Upper lobe of right lung (tissue), 1 donor: ENCODE measurements at places on chromosomes 3 and 15. TPM values are rescaled to one million over a fixed set of nuclear protein-coding genes. Genes with fewer than 3 reads are reported as not detected.

DNA sequence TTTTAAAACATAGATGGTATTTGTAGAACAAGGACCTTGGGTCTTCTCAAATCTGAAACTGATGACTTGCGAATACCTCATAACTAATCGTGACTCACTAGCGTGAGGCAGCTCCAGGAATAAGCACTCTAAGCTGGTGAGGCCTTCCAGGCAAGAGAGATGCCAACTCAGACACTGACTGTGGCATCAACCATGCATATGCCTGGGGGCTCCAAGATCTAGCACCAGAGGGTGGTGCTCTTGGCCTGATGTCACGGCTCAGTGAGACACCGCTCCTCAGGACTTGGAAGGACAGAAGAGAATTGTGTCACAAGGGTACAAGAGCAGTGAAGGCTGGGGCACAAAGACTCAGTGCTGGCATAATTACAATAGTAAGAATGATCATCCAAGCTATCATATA lies 125.0 kb upstream of the TRIM42 start:
- no peaks in the 10 kb centered on the region for H3K4me1 ChIP-seq
- H3K27me3 ChIP-seq, result no peaks in the 10 kb centered on the region
- H3K27ac ChIP-seq, result no peak overlapping the region
- H3K4me3 ChIP-seq, result no peak overlapping the region
- H3K36me3 ChIP-seq, result no peaks in the 10 kb centered on the region
- DNase-seq, result no peak

- H3K4me1 ChIP-seq, result no peaks in the 10 kb centered on the region
- no peak overlapping the region for H3K27ac ChIP-seq
- no peaks in the 10 kb centered on the region for H3K36me3 ChIP-seq
Observed at GRCh38 chr15:53559364-53560277, 199.8 kb downstream of the WDR72 start.

DNA sequence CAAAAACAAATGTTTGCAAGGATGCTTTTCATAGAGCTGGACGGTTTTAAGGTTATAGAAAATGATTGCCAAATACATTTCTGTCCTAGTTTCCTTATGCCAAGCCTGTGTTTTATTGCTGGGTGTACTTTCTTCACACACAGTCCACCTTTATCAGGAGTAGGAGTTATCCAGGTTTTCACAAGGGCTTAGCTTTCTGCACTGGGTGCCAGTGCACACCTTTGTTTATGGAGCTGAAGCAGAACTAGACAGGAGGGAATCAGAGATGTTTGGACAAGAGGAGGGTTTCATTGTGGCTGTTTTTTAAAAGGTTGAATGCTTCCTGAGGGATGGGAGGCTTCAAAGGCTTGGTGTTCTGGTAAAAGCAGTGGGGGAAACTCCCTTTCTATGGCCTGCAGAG lies 29.5 kb upstream of the FAM3D start:
- H3K27ac ChIP-seq, result no peak overlapping the region
- no peaks in the 10 kb centered on the region for H3K27me3 ChIP-seq
- H3K4me3 ChIP-seq, result no peak overlapping the region
- DNase-seq, result no peak

DNA sequence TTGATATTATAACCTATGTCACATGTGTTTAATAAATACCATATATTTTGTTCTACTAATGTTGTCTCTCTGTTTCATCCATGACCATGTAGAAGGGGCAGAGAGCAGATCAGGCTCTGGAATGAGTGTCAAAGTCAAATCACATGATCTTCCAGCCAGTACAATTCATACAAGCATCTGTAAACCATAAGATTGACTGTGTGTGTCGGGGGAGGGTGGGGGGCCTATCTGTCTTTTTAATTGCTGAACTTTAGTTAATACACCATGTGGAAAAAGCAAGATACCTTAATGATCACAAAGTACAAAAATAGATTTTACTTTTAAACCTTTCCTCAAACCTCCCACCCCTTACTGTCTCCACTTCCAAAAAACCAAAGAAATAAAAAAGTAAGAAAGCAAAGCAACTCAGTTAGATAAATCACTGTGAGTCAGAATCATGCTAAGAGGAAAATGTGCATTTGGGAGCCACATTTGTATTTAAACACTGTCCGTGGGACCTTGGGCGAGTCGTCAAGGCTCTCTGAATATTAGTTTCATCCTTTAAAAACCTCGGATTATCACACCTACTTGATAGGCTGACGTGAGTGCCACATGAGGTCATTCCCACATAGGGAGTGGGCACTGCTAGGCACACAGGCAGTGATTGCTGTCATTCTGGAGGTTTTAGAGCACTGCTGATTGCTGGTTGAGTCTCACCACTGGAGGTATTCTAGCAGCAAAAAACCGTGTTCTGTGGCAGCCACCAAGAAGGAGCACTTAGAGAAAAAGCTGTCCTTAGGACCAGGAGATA lies 21.0 kb upstream of the POLR2M start:
- no peaks in the 10 kb centered on the region for H3K27me3 ChIP-seq
- H3K36me3 ChIP-seq, result no peaks in the 10 kb centered on the region
- H3K27ac ChIP-seq, result no peak overlapping the region
- no peak for DNase-seq
- H3K4me3 ChIP-seq, result no peak overlapping the region
- no peaks in the 10 kb centered on the region for H3K4me1 ChIP-seq

RBP2 gene
- total RNA-seq, result 2.1 TPM

- H3K27me3 ChIP-seq, result no peaks in the 10 kb centered on the region
- no peak overlapping the region for H3K27ac ChIP-seq
- no peaks in the 10 kb centered on the region for H3K4me1 ChIP-seq
- DNase-seq, result no peak
- no peak overlapping the region for H3K4me3 ChIP-seq
- H3K36me3 ChIP-seq, result no peaks in the 10 kb centered on the region
Observed at GRCh38 chr3:150494411-150494977, 51.8 kb downstream of the SERP1 start.

- no peak overlapping the region for H3K27ac ChIP-seq
- H3K4me1 ChIP-seq, result peaks cover 47% of the 10 kb centered on the region
- H3K4me3 ChIP-seq, result no peak overlapping the region
- no peak for DNase-seq
- no peaks in the 10 kb centered on the region for H3K27me3 ChIP-seq
Observed at GRCh38 chr3:72439321-72440183, 408.7 kb downstream of the SHQ1 start.

DNA sequence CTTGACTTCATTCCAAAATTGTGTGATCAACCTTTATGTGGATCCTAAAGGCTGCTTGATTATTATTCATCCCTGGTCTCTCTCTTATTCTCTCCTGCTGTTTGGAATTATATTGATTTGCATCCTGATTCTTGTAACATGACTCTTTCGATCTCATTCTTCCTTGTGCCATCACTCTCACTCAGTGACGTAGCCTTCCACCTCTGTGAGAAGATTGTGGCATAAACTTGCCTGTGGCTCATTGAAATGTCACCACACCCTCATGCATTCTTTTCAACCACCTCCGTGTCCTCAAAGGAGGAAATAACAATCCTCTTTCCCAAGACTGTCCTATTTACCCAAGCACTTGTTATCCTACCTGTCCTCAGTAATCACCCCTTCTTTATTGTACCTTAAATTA lies 41.3 kb upstream of the GCNT3 start:
- no peak for DNase-seq
- H3K4me3 ChIP-seq, result no peak overlapping the region
- H3K27me3 ChIP-seq, result no peaks in the 10 kb centered on the region
- no peaks in the 10 kb centered on the region for H3K4me1 ChIP-seq
- no peaks in the 10 kb centered on the region for H3K36me3 ChIP-seq

DNA sequence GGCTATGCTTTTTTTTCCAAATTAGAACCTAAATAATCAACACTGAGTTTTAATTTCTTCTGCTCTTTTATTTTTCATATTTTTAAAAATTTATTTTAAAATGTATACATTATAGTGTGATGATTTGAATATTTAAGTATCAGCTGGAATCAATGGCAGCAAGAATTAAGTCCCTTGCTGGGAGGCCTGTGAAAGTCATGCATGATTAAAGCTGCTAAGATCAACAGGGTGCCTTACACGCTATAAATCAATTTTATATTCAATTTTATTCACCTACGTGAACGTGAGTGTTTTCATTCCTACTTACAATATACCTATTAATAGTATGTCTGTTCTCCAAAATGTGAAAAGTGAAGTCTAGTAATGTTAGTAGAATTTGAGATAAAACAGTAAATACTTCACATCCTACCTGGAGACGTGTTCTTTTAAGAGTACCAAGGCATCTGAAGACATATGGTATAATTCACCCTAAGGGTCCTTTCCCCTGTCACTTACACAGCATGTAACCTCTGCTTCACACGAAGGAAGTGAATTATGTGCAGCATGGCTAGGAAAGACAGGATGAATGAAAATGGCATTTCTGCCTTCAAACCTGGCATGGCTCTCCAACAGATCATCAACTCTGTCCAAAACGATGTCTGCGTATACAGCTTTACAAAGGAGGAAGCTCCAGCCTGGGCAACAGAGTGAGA lies 640.4 kb upstream of the ROBO1 start:
- H3K27me3 ChIP-seq, result no peaks in the 10 kb centered on the region
- H3K27ac ChIP-seq, result no peak overlapping the region
- H3K4me3 ChIP-seq, result no peak overlapping the region
- DNase-seq, result no peak
- H3K36me3 ChIP-seq, result no peaks in the 10 kb centered on the region
- no peaks in the 10 kb centered on the region for H3K4me1 ChIP-seq

- no peaks in the 10 kb centered on the region for H3K36me3 ChIP-seq
- H3K27me3 ChIP-seq, result no peaks in the 10 kb centered on the region
- H3K4me1 ChIP-seq, result no peaks in the 10 kb centered on the region
- DNase-seq, result no peak
- no peak overlapping the region for H3K4me3 ChIP-seq
- no peak overlapping the region for H3K27ac ChIP-seq
Observed at GRCh38 chr3:198032039-198032936, 72.3 kb downstream of the LMLN start.

NLGN1 gene
- 3.3 TPM for total RNA-seq

- no peak for DNase-seq
- peaks cover 14% of the 10 kb centered on the region for H3K4me1 ChIP-seq
- H3K27me3 ChIP-seq, result peaks cover 70% of the 10 kb centered on the region
- no peaks in the 10 kb centered on the region for H3K36me3 ChIP-seq
- H3K4me3 ChIP-seq, result peak overlapping the region; percentile 27
- no peak overlapping the region for H3K27ac ChIP-seq
Observed at GRCh38 chr3:71784201-71784913, 591 bp downstream of the PROK2 start.

DNA sequence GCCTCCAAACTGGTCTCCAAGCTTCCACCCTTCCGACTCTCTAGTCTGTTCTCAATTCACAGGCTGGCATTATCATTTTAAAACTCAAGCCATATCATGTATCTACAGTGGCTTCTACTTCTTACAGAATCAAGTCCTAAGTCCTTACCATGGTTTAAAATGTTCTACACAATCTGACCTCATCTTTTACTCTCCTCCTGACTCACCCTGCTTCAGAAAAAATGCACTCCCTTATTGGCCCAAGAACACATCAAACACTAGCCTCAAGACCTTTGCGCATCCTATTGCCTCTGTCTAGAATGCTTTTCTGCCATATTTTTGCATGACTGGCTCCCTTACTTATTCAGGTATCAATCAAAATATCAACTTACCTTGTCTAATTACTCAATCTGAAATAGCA lies 11.0 kb downstream of the MRPL3 start:
- DNase-seq, result no peak
- peaks cover 73% of the 10 kb centered on the region for H3K36me3 ChIP-seq
- no peak overlapping the region for H3K27ac ChIP-seq
- no peaks in the 10 kb centered on the region for H3K27me3 ChIP-seq
- H3K4me3 ChIP-seq, result no peak overlapping the region

GRCh38 chr15:37096558-37097143 lies 3.7 kb downstream of the MEIS2 start:
- H3K27me3 ChIP-seq, result no peaks in the 10 kb centered on the region
- no peak for DNase-seq
- peak overlapping the region; percentile 76 for H3K4me3 ChIP-seq
- peak overlapping the region; percentile 73 for H3K27ac ChIP-seq

DNA sequence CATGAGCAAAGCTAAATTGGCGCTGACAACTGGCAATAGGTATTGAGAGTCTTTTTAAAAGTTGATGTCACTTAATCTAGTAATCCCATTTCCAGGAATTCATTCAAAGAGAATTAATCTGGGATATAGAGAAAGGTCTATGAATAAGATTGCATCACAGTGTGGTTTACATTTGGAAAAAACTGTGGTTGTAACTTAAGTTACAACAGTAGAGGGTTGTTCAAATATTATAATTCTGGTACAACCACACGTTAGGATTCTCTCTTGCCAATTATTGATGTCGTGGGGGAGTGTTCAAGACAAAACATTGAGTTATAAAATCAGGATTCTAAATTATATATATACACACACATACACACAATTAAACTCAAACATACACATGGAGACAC lies 79.8 kb downstream of the LIPC start:
- no peaks in the 10 kb centered on the region for H3K36me3 ChIP-seq
- H3K4me1 ChIP-seq, result no peaks in the 10 kb centered on the region
- DNase-seq, result no peak
- no peaks in the 10 kb centered on the region for H3K27me3 ChIP-seq
- H3K4me3 ChIP-seq, result no peak overlapping the region
- H3K27ac ChIP-seq, result no peak overlapping the region

GRCh38 chr3:126081618-126082361 lies 2.1 kb downstream of the SLC41A3 start:
- H3K4me3 ChIP-seq, result no peak overlapping the region
- H3K4me1 ChIP-seq, result peaks cover 6% of the 10 kb centered on the region
- H3K27ac ChIP-seq, result no peak overlapping the region
- H3K27me3 ChIP-seq, result no peaks in the 10 kb centered on the region
- no peak for DNase-seq
- no peaks in the 10 kb centered on the region for H3K36me3 ChIP-seq

GRCh38 chr3:37803726-37804469 lies 57.8 kb upstream of the CTDSPL start:
- peaks cover 6% of the 10 kb centered on the region for H3K36me3 ChIP-seq
- H3K4me1 ChIP-seq, result no peaks in the 10 kb centered on the region

- DNase-seq, result peak; percentile 89
- peaks cover 39% of the 10 kb centered on the region for H3K4me1 ChIP-seq
- no peaks in the 10 kb centered on the region for H3K27me3 ChIP-seq
- H3K27ac ChIP-seq, result peak overlapping the region; percentile 80
Observed at GRCh38 chr3:120417272-120417911, 33.4 kb downstream of the FSTL1 start.
